PC-9 (cell line): ENCODE measurements at places on chromosomes 2 and 18. TPM values are rescaled to one million over a fixed set of nuclear protein-coding genes. Genes with fewer than 3 reads are reported as not detected.

DNA sequence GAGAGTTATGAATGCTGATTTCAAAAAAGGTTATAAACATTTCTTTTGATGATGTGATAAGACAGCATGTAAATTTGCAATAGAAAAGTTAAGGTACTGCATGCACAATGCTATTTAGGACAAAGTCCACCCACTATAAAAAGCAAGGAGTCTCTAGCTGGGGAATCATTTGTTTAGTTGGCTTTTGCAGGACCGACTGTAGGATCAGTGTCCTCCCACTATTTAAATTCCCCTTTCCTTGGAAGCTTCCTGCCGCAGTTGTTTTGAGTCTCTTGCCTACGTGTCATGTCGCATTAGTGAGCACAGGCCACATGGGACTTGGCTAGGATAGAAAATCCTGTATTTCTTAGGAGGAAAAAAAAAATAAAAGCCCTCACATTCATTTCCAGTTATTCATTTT, 13.1 kb downstream of the QPCT start:
- DNase-seq, result no peak

The RNF152 gene
- total RNA-seq, result 0.20 TPM in 1 of 2 replicates, not detected in the other

The RMDN2 gene
- total RNA-seq, result 4.0 and 5.3 TPM in 2 replicates

The TPO gene
- not detected in 2 replicates for total RNA-seq

GRCh38 chr2:61693744-61694143, 155.6 kb upstream of the XPO1 start:
- no peak for DNase-seq

The SCN3A gene
- not detected in 2 replicates for total RNA-seq

- DNase-seq, result no peak
Measured at GRCh38 chr18:79630281-79631095, 49.1 kb upstream of the CTDP1 start.

The CDH20 gene
- not detected in 2 replicates for total RNA-seq
